Activated CD4-positive, alpha-beta T cell treated with anti-CD3 and anti-CD28 coated beads, Interleukin-2, amount 50 U/mL, for 4 hours (primary cell): ENCODE measurements at places on chromosomes 6 and 20.

DNA sequence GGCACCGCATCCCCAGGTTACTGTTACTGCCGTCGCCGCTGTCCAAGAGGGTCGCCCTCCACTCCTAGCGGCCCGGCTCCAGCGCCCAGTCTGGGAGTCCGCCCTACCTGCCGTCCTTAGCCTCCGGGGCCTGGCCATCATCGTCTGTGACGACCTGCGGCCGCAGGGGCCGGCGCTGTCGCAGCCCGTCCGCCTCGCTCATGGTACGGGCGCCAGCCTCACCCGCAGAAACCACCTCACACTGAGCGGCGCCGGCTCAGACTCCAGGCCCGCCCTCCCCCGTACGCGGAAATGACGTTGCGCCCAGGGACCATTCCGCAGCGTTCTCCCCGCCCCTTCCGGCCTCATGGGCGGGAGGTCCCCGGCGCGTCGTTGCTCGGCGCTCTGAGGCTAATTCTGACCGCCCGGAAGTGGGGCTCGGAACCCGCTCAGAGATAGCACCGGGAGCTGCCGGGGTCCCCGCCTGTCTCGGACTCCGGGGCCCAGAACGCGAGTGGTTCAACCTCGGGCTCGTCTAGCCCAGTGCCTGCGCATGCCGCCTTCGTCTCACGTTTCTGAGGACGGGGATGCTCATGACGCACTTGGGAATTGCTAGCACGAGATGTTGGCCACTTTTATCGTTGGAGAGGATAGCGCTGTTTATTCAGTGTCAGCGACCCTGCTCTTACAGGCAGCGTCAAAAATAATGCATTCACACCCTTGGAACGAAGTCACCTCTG lies at the start of gene APMAP:
TSS of gene APMAP (minus strand) at position 265 of the 719 bp plus-strand sequence. CDS start at position 202, 63 bp downstream.
- DNase-seq: peak; percentile 95

DNA sequence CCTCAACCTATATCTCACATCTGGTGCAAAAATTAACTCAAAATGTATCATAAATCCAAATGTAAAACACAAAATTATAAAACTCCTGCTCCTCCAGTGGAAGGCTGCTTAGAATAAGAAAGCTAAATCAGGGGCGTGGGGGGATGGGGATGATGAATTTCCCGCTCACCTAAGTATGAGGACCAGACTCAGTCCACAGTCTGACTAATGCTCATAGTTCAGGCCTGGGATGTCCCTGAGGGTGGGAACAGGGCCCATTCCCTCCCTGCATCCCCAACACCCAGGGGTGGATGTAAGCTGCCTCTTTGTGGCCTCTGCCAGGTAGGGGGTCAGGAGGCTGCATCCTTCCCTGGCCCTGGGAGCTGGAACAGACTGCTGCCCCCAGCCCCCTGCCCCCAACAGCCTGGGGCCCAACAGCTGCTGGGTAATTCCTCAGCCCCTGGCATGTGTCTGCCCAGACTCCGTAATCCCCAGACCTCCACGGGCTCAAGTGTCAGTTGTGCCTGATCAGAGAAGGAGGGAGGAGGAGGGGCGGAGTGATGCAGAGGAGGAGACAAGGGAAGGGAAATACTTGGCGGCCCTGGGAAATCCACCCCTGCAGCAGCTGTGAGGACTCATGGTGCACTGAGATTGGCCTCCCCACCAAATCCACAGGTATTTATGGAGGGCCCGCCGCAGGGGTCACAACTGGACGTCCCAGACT lies 224.5 kb downstream of the PREX1 start:
- no peak for DNase-seq

- DNase-seq: no peak
Observed at GRCh38 chr6:107870381-107870780, 46.3 kb upstream of the SCML4 start.

DNA sequence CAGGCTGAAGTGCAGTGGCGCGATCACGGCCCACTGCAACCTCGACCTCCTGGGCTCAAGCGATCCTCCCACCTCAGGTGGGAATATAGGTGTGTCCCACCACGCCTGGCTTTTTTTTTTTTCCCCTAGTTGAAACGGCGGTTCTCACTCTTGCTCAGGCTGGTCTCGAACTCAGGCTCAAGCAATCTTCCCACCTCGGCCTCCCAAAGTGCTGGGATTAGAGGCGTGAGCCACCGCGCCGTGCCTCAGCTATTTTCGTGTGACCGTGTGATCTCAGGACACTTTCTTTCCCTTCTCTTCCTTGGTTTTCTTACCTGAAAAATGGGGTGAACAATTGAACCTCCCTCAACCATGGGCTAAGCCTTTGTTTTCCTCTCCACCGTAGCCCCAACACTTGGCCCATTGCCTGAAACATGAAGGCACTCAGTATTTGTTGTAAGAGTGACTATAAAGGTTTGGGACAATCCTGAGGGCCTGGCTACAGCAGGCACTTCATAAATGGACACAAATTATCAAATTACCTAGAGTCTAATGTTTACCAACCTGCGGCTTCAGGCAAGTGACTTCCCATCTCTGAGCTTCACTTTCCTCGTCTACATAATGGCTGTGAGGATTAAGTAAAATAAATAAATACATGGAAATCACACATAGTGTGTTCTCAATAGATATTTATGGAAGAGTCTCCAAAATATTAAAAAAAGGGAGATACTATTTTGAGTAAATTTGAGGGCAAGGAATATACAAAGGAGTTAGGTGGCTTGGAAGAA lies 31.4 kb upstream of the ID1 start:
- no peak for DNase-seq

- no peak for DNase-seq
Observed at GRCh38 chr6:20274137-20274536, 61.9 kb upstream of the MBOAT1 start.

DNA sequence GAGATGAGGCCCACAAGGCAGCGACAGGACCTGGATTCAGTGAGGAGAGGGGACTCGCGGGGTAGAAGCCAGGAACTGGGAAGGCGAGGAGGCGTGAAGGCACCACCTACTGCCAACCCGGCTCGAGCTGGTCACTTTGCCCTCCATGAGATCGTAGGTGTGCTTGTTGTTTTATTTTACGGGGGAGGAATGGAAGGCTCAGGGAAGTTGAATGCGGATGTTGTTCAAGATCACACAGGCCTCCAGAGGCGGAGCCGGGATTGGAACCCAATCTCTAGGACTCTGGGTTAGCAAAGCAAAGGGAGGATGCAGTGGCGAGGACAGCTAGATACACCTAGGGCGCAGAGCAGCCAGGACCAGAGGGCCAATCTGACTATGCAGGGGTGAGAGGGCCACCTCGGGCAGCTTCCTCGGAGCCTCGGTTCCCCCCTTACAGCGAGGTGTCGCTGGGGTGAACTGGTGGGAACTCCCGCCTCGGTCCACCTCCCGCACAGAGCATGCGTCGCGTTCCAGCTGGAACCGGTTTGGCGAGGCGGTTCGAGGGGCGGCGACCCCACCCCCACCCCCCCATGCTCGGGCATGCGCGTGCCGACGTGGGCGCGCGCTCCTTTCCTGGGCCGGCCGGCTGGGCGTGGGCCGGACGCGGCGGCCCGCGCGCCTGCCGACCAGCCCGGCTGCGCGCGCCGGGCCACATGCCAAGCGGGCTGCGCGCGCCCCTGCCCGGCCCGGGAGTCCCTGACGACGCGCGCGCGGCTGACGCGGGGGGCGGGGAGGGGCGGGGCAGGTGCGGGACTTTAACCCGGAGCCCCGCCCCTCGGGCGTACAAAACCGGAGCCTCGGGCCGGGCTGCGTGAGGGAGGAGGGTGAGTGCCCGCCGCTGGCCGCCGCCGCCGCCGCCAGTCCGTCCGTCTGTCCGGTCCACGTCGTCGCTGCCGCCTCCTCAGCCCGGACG lies 80.4 kb upstream of the MYL9 start:
- DNase-seq: peak; percentile 86

DNA sequence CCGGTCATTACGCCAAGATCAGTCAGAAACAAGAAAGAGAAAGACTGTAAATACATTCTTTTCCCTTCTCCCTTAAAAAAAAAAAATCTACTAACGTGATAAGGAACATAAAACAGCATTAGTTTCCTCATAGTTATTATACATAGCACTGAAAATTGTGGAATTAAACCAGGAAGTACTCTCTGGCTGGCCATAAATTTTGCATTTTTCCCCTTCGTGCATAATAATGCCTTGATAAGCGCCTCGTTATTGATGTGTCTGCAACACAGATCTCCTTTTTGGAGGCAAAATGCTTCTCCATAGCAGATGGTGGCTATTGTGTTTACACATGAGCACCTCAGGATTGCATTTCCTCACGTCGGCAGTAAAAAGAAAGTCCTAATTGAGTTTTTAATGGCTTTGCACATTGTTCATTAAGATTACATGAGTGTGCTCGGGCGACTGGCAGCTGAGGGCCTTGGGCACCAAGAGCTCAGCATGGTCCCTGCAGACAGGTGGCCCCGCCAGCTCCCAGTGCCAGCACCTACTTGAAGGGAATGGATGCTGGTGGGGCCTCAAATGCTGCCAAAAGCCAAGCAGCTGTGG lies 394.5 kb downstream of the PTPRT start:
- no peak for DNase-seq

- DNase-seq: peak; percentile 28
Observed at GRCh38 chr20:4592316-4593148, 129.2 kb upstream of the PRND start.

GRCh38 chr20:12175538-12175937 lies 257.8 kb downstream of the BTBD3 start:
- no peak for DNase-seq

- DNase-seq: no peak
Observed at GRCh38 chr6:154993026-154993425, 2.1 kb upstream of the TIAM2 start.

DNA sequence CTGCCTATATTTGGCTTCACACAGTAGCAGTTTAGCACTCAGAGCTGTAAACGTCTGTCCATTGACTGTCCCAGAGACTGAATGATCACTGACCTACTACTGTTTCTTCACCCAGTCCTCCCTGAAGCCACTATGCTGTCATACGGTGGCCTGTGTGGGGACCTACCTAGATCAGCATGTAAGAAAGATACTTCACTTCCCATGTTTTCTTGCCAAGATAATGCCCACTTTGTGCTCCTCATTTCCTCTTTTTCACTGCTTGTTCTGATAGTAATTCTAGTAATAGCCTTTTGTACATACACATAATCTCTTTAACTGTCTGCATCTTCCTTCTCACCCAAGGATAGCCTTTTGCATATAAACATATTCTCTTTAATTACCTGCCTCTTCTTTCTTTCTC lies 109.9 kb upstream of the TIAM2 start:
- no peak for DNase-seq

- DNase-seq: peak; percentile 16
Observed at GRCh38 chr6:89411145-89412070, 665 bp downstream of the RRAGD start.

DNA sequence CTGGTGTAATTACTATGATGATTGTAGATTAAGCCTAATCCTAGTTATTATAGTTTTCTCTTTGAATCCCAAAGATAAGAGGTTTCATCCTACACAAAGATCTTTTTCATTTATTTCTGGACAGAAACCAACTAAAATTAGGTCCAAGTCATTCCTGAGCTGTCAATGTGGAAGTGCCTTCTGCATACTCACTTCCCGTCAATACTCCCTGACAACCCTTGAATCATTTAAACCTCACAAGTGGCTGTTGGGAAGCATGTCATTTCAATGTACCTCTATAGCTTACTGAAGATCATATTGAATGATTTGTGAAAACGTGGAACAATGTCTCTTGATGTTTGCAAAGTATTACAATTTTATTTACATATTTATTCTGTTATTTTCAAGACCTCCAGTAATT lies 274.1 kb downstream of the HACE1 start:
- DNase-seq: no peak

DNA sequence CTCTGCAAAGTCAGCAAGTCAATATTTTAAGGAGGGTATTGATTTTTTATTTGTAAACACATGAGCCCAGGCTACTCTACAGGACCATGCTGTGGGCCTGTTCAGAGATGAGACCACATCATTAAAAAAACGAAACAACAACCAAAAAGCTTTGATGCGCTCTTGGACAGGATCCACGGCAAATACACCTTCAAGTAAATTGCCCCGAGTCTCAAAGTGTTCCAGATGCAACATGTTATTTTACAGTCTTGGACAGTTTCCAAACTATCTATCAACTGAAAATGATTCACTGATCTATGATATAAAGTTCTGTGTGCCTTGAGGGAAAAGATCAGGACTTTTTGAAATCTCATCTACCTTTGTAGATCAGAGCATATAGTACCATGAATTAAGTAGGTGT lies 25.8 kb upstream of the CARMIL1 start:
- no peak for DNase-seq

DNA sequence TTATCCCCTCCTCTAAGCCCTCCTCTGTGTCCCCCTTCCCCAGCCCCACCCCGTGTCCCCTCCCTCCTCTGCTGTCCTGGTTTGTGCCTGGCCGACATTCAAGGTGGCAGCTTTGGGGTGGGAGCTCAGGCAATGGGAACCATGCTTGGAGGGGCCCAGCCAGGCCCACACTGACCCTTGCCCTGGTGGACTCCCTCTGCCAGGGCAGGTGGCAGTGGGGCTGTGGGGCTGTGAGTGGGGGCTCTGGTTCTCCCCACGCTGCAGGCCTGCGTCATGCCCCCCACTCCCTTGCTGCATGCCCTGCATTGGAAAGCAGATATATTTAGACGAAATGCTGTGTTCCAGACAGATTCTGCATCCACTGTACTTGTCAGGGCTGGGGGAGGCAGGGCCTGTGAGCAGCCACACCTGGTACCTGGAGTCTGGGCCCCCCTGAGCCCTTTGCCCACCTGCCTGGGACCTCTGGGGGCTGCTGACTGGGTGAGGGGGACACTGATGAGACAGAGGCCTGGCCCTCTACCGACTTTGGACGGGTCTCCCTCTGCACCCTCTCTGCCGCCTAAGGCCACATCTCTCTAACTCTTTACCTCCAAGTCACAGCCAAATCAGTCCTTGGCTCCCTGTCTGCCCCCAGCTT lies 14.2 kb downstream of the DLGAP4 start:
- no peak for DNase-seq

GRCh38 chr20:61661025-61661424 lies 404.7 kb downstream of the TAF4 start:
- DNase-seq: no peak

GRCh38 chr6:13908955-13909381 lies 15.8 kb upstream of the RNF182 start:
- DNase-seq: peak; percentile 15

DNA sequence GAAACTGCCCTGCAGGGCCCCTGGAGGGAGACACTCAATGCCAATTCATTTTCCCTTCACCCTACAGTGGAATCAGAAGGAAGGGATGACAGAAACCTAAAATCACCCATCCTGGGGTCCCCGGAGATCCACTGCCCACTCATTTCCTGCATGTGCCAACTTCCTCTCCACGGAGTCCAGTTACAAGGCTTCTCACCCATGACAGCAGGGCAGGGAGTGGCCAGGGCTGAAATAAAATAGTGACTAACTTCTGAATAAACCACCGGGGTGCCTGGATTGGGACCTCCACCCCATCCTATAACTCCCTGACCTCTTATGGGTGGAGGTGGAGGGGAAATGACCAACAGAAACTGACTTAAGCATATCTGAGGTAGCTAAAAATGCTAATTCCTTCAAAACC lies 362.3 kb downstream of the MAFB start:
- no peak for DNase-seq

- no peak for DNase-seq
Observed at GRCh38 chr20:12098421-12098820, 180.7 kb downstream of the BTBD3 start.

GRCh38 chr20:58459058-58459750 lies 56.0 kb downstream of the APCDD1L start:
- DNase-seq: no peak

- DNase-seq: no peak
Observed at GRCh38 chr6:41155132-41155805, 1.1 kb upstream of the TREML1 start.
